Thoracic aorta (tissue), 2 donors: ENCODE measurements at places on chromosomes 4 and X. TPM values are rescaled to one million over a fixed set of nuclear protein-coding genes. Genes with fewer than 3 reads are reported as not detected.

The RS1 gene
- not detected for total RNA-seq

The SSX2 gene
- not detected for total RNA-seq

DNA sequence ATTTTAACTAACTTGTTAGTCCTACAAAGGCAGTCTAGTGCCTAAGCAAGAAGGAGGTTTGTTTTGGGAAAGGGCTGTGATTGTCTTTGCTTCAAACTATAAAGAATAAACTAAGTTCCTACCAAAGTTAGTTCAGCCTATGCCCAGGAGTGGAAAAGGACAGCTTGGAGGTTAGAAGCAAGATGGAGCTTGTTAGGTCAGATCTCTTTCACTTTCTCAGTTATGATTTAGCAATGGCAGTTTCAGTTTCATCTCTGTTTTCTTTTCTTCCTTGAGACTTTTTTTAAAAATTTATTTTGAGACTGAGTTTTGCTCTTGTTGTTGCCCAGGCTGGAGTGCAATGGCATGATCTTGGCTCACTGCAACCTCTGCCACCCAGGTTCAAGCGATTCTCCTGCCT is 82.9 kb upstream of the NLGN4X start:
- no peak overlapping the region for H3K4me3 ChIP-seq
- no peak for DNase-seq
- no peaks in the 10 kb centered on the region for H3K4me1 ChIP-seq
- no peaks in the 10 kb centered on the region for H3K36me3 ChIP-seq

GRCh38 chr4:156970501-156971164 is 966 bp downstream of the PDGFC start:
- DNase-seq = no peak
- peak overlapping the region; percentile 94 for H3K27ac ChIP-seq
- H3K4me3 ChIP-seq = peak overlapping the region; percentile 74
- peaks cover 17% of the 10 kb centered on the region for H3K4me1 ChIP-seq

DNA sequence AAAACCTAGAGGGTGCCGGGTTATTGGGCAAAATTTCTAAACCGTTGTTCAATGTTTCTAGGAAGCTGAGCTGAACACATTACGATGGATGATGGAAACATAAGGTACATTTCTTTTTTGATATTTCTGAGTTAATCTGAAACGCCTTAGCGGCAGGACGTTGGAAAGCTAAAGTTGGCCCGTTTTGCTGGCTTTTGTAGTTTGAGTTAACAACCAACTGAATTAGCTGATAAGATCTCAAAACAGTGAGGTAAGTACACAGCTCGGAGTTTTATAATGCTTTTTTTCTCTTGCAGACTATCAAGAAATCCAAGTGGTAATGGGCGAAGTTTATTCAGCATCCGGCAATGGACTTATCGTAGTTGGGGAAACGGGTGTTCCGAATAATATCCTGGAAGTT is 73.5 kb downstream of the PRSS12 start:
- peak overlapping the region; percentile 90 for H3K27ac ChIP-seq
- no peak for DNase-seq
- no peaks in the 10 kb centered on the region for H3K4me1 ChIP-seq
- no peaks in the 10 kb centered on the region for H3K27me3 ChIP-seq

The MAGEA2B gene
- not detected for total RNA-seq

DNA sequence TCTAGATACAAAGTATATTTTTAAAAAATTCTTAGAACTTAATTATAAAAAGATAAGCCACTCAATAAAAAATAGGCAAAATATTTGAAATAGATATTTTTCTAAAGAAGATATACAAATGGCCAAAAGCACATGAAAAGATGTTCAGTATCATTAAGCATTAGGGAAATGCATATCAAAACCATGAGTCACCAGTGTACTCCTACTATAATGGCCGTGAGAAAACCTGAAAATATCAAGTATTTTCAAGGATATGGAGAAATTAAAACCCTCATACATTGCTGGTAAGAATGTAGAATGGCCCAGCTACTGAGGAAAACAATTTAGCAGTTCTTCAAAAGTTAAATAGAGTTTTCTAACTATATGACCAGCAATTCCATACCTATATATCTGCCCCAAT is 337.9 kb downstream of the CAMK2D start:
- H3K4me3 ChIP-seq = no peak overlapping the region
- no peak for DNase-seq
- H3K27ac ChIP-seq = no peak overlapping the region

The FAT1 gene
- 106 TPM for total RNA-seq

DNA sequence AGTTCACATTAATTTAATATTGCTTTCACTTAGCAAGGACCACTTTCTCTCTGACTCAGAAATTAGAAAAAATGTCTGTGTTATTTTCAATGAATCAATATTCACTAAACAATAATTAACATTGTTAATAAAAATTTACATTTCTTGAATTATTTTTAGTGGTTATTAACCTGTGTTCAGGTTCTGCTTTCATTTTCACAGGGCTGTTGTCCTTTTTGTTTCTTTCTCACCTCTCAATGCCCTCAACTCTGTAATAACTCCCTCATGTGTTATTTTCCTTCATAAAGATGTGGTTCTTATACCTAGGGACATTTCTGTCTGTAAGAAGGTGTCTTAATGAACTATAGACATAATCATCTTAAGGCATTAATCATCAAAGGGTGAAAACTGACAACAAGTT is 43.1 kb upstream of the PRR27 start:
- no peak for DNase-seq
- H3K4me1 ChIP-seq = no peaks in the 10 kb centered on the region
- no peak overlapping the region for H3K4me3 ChIP-seq
- H3K27ac ChIP-seq = no peak overlapping the region
- no peaks in the 10 kb centered on the region for H3K27me3 ChIP-seq

DNA sequence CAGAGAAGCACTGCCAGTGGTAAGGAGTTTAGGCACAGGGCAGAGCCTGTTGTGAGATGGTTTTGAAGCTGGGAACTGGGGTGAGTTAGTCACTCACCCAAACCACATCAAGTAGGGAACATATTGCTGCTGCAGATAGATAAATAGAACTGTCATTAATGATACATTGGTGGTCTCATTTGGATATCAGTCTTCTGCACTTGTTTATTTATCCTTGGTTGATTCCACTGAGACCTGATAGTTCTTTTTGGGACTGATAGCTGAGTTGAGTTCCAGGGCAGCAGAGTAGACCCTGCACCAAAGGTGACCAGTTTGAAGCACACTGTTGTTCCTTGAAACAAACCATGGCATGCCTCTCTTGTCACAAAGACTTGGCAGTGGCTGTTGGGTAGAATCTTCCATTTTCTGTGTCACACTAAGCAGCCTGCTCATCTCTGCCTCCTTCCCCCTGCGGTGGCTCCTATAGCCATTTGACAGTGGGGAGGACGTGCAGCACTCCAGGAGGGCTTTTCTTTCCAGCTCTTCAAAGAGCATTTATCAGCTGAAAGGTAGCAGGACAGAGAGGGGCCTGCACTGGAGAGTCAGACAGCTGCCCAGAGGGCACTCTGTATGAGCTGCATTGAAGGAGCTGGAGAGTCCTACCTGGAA is 59.7 kb upstream of the TMEM164 start:
- DNase-seq = no peak
- H3K27me3 ChIP-seq = no peaks in the 10 kb centered on the region
- no peak overlapping the region for H3K27ac ChIP-seq
- H3K36me3 ChIP-seq = no peaks in the 10 kb centered on the region
- no peak overlapping the region for H3K4me3 ChIP-seq
- no peaks in the 10 kb centered on the region for H3K4me1 ChIP-seq

DNA sequence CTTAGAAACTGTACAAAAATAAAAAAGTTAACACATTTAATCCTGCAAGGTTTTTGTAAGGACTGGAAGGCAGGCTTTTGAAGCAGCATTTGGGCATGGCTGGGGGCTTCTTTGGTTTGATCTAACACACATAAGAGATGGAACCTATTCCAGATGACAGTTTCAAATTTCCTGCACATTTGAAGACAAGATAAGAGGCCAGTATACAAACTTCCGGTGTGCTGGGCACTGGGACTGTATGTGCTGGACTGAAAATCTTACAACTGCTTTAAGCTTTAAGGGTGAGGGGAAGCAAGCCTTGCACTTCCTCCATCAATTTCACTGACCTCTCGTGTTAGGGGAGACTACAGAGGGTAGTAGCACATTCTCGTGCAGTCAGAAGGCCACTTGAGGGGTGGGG is 122.9 kb downstream of the AMMECR1 start:
- no peak for DNase-seq
- H3K4me1 ChIP-seq = no peaks in the 10 kb centered on the region
- no peaks in the 10 kb centered on the region for H3K27me3 ChIP-seq
- H3K36me3 ChIP-seq = no peaks in the 10 kb centered on the region

DNA sequence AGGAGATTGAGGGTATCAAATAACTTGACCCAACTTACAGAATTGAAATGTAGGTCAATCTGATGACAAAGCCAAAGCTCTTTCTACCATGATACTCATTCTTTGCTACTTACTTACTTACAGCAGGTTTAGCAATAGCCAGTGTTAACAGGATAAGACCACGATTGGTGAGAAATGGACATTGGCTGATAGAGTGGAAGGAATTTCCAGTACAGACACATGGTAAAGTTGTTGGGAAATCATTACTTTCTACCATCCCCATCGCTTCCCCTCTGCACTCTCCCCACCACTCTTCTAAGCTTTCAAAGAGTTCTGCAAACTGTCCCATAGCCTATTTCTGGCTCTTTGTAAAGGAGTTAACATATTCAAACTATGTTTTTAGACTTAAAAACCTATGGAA is 119.7 kb downstream of the CHRNA9 start:
- no peaks in the 10 kb centered on the region for H3K36me3 ChIP-seq
- DNase-seq = no peak
- H3K4me1 ChIP-seq = no peaks in the 10 kb centered on the region
- no peaks in the 10 kb centered on the region for H3K27me3 ChIP-seq
- H3K4me3 ChIP-seq = no peak overlapping the region
- H3K27ac ChIP-seq = no peak overlapping the region

GRCh38 chr4:31539284-31540069 is 819.3 kb downstream of the PCDH7 start:
- no peak overlapping the region for H3K4me3 ChIP-seq
- no peak overlapping the region for H3K27ac ChIP-seq
- no peaks in the 10 kb centered on the region for H3K36me3 ChIP-seq
- H3K4me1 ChIP-seq = no peaks in the 10 kb centered on the region
- no peak for DNase-seq
- H3K27me3 ChIP-seq = no peaks in the 10 kb centered on the region

GRCh38 chr4:122212880-122213279 is 60.7 kb downstream of the BLTP1 start:
- H3K27me3 ChIP-seq = no peaks in the 10 kb centered on the region
- no peak overlapping the region for H3K4me3 ChIP-seq
- no peaks in the 10 kb centered on the region for H3K4me1 ChIP-seq

DNA sequence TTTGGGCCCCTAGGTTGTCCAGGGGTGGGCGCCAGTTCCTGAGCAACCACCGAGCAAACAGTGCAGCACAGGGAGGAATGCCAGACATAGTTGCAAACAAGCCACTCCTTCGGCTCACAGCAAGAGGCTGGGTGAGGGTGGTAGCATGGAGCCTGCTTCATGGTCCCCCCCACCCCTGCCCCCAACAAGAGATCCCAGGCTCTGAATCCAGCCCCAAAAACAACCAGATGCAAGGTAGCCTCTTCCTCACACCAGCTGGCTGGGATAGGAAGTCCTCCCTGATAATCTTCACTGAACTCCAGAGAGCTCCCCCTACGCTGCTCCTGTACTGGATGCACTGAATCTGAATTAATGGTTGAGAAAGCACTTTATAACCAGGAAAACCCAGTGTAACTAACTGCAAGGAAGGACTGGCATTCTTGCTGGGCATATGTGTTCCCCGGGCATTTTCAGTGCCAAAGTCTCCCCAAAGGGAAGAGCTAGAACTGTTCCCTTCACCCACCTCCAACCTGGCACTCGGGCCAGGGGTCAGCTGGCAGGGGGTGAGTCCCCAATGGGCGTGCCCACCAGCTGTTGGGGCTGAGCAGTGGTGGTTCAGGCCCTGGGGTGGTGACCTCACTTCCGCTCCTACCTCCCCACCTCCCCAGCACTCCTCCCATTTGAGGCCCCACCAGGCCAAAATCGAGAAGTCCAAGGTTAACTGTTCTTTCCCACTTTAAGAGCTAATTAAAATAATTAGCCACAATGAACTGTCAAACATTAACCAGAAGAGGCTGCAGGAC is 1.5 kb downstream of the ELF4 start:
- H3K27ac ChIP-seq = peak overlapping the region; percentile 88
- no peaks in the 10 kb centered on the region for H3K27me3 ChIP-seq
- H3K36me3 ChIP-seq = no peaks in the 10 kb centered on the region
- peak overlapping the region; percentile 87 for H3K4me3 ChIP-seq

DNA sequence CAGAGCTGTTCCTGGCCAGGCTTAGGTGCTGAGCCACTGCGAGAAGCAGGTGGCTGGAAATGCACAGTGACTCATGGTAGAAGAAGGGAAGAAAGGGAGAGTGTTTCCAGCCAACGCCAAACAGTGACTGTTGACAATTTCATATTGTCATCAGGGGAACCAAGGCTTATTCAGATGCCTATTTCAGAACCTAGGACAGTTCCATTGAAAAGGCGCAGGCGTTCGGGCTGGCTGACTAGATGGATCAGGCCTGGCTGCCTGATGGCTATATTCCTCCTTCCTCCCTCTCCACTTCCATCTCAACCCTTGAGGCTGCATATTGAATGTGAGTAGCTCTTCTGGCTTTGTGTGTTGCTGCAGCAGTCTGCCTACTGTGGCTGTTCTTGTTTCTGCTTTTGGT is 73.0 kb upstream of the FRMPD4 start:
- H3K27ac ChIP-seq = no peak overlapping the region
- H3K4me1 ChIP-seq = no peaks in the 10 kb centered on the region
- no peak for DNase-seq
- no peaks in the 10 kb centered on the region for H3K27me3 ChIP-seq

The CT45A3 gene
- not detected for total RNA-seq

DNA sequence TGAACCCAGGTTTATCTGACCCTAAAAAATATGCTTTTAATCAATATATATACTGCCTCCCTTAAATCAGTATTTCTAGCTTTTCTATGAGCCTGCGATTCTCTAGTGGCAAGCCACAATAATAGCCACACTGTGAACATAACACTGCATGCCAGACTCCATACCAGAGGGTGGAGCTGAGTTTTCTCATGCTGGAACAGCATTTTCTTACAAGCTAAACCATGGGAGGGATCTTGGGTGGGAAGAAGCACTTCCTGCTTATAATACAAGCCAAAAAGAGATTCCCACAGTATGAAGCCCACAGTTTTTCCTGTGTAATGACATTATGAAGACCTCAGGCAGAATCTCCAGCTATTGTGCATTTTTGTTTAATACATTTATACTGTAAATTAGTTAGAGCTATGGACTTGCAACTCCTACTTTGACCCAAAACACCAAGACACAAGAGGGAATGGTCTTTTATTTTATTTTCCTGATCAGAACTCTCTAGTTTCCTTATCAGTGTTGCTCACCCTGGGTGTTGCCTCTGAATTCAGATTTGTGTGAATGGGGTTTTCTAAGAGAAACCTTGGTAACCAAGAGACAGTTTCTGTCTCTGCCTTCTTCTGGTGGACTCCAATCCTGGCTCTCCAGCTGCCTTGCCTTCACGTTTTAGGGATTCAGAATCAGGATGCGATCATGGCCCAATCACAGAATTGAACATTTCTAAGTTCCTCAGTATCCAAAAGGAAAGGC is 74.5 kb upstream of the EOLA2 start:
- H3K4me3 ChIP-seq = no peak overlapping the region
- H3K4me1 ChIP-seq = no peaks in the 10 kb centered on the region
- no peaks in the 10 kb centered on the region for H3K27me3 ChIP-seq
- DNase-seq = no peak
- H3K36me3 ChIP-seq = no peaks in the 10 kb centered on the region
- H3K27ac ChIP-seq = no peak overlapping the region
